Activated effector memory CD4-positive, alpha-beta T cell treated with Interleukin-2 at 50 U/mL for 16 hours (primary cell): ENCODE measurements at places on chromosomes 3 and 15.

DNA sequence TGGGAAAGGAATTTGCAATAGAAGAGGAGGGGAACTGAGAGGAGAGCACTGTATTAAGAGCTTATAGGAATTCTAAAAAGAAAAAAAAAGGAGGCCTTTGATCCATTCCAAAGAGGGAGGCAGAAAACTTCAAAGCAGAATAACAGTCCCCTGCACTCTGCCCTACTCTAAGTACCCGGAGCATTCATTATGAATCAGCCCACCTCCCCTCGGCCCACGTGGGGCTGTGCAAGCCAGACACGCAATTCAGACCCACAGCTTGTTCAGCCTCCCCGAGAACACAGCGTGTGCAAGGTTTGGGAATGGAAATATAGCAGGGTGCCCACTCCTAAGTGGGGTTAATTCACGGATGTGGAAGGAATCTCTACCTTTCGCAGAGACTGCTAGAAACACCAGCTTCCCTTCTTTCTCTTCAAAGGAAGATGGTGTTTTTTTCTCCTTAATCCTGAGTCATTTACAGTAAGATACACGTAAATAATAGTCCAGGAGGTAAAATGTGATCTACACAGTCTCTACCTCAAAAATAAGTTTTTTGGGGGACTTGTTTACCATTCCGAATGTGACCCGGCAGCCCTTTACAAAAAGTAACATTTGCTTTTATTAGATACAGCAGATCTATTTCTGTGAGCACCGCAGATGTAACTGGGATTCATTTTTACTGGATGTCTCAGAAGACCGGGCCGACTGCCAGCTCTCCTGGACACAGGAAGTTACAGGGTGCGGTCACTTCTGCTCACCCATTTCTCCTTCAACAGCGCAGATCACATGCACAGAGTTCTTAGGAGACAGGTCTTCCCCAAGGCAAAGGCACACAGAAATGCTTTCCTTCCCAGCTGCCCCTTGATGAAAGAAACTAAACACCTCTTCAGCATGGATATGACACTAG, 768.5 kb upstream of the CFAP20DC start:
- no peak for DNase-seq

- DNase-seq = no peak
Observed at GRCh38 chr3:62919784-62920465, 44.7 kb upstream of the CADPS start.

GRCh38 chr3:76826861-76827260, 213.0 kb upstream of the ROBO2 start:
- no peak for DNase-seq

DNA sequence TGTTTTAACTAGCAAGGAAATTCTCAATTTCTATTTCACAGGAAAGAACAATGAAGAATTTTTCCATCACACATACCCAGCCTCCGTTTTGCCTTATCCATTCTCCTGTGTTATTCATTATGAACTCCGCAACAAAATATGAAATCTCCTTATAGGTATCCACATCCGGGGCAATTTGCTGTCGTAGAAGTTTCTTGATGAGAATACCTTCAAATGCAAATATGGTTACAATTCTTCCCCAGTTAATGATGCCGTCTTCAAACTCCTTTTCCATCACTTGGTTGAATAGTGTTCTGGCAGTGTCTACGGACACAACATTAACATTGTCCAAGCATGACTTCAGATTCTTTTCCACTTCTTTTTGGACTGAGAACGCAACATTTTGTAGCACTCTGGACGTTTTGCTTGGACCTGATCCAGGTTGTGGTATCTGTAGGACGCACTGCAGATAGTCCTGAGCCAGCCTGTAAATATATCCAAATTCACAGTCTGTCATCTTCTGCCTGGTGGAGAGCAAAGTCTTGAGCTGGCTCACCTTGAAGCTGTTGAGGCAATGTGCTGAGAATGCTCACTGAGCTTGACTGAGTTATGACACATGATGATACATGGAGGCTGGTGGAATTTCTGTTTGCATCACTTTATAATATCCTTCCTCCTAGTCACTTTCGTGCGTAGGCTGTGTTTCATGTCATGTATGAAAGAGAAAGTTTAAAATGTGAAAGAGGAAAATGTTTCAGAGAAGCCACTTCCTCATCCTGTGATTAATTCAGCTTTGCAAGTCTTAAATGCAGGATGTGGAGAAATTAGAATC, at the start of gene BCL2A1:
Gene BCL2A1, minus strand, starts transcription at position 573 of the 811 bp plus-strand sequence. Its CDS starts 77 bp downstream, at position 496.
- DNase-seq = peak; percentile 20

- no peak for DNase-seq
Observed at GRCh38 chr3:193974191-193974652, 161.7 kb upstream of the HES1 start.

DNA sequence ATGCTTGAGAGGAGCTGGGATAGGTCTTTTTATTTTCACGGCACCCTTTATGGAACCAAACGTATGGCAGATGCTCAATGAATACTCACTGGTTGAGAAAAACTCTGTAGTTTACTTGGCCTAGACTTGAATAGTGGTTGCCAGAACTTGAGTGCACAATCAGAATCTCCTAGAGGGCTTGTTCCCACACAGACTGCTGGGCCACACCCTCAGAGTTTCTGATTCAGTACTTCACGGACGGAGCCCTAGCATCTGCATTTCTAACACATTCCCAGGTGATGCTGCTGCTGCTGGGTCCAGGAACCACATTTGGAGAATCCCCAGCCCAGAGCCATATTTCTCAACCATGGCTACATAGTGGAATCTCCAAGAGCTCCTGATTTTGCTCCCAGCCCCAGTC, 24.6 kb downstream of the CA12 start:
- DNase-seq = no peak

GRCh38 chr15:72902245-72902918, 118.8 kb upstream of the ADPGK start:
- no peak for DNase-seq

DNA sequence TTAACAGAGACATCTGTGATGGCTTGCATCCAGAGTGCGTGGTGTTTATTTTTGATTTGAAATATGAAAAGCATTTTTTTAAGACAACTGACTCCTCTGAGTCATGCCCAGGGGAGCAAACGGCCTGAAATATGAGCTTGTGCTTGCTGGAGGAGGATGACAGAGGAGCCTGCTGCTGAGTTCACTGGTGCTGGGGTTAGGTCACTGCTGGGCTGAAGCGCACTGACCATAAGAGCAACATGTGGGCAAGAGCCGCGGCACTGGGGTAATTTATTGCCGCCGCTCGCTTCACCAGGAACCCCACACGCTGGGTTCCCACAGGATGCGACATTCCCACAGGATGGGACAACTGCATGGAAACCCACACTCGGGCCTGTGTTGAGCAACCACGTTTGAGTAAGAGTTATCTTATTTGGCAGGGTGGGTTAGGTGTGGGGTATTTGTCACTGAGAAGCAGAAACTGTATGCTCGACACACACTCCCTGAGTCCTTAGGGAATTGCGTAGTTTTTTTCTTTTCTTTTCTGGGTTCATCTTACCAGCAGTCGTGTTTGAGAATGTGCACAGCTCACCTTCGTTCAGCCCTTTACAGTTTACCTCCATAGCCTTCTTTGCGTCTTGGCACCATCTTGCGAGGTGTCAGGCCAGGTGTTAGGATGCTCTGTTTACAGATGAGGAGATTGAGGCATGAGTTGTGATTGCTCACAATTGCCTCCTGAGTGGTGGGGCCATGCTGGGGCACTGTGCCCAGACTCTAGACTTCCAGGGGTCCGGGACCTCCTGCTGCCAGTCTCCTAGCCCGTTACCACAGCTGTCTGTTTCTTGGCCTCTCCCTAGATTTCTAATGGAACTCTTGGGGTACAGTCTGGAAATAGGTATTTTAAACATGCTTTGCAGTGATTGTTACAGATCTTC, 60.4 kb downstream of the SMAD3 start:
- no peak for DNase-seq

GRCh38 chr3:126850370-126851085, 132.4 kb upstream of the PLXNA1 start:
- no peak for DNase-seq

GRCh38 chr3:99843590-99844258, 26.1 kb downstream of the CMSS1 start:
- no peak for DNase-seq

GRCh38 chr3:152865668-152866245, 30.8 kb downstream of the P2RY1 start:
- no peak for DNase-seq

DNA sequence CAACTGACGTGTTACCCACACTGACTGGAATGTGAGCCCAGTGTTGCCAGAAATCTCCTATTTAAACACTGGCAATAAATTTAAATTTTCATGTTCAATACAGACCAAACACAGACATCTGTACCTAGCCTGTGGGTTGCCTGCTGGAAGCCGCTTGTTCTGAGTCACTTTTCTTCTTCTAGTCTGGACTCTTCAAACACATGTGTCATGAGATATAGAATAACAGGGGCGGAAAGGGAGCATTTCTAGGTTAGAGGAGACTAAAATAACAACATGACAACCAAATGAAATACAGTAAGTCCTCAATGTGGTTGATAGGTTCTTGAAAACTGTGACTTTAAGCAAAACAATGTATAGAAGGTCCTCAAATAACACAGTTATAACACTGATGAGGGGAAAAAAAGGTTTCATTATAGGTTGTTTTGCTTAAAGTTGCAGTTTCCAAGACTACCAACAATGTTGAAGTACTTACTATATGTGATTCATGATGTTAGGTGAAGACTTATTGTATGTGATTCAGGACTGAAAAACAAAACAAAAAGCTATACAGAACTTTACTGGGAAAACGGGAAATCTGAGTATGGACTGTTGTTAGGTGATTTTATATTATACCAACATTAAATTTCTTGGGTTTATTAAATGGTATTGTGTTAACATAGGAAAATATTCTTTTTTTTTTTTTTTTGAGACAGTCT, 63.1 kb downstream of the PRKAR2A start:
- no peak for DNase-seq

GRCh38 chr3:33433843-33434242, 6.4 kb downstream of the UBP1 start:
- DNase-seq = no peak

- no peak for DNase-seq
Observed at GRCh38 chr3:160707187-160707794, 30.3 kb downstream of the ARL14 start.

- DNase-seq = no peak
Observed at GRCh38 chr3:193812791-193813500, 219.9 kb downstream of the OPA1 start.

DNA sequence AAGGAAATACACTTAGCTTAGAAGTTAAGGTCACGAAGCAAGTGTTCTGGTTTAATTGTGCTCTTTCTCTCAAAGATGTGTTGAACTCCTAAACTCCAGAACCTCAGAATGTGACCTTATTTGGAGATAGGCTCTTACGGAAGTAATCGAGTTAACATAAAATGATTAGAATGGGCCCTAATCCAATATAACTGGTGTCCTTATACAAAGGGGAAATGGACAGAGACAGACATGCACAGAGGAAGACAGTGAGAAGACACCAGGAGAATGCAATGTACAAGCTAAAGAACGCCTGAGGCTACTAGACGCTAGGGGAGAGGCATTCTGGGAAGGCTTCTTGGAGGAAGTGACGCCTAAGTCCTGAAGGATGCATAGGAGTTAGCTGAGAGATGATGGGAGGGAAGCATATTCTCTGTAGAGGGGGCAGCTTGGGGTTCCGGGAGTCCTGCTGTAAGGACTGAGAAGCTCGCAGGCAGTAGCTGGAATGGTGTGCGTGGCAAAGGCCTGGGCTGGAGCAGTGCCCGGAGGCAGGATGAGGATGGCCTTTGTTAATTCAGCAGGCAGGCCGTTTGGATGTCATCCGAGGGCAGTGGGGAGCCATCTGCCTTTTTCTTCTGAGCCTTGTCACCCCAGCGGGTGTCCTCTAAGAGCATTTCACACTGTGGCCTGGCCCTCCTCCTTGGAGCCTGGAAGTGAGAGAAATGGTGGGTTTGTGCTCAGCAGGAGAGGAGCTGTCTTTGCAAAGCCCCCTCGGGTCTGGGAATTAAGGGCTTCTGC, 513.4 kb downstream of the SHQ1 start:
- DNase-seq = no peak

GRCh38 chr3:122184591-122184929, 1.1 kb downstream of the CASR start:
- no peak for DNase-seq

- no peak for DNase-seq
Observed at GRCh38 chr15:80485370-80486164, 81.4 kb downstream of the ARNT2 start.

GRCh38 chr3:150238995-150239619, 169.0 kb upstream of the TSC22D2 start:
- no peak for DNase-seq

DNA sequence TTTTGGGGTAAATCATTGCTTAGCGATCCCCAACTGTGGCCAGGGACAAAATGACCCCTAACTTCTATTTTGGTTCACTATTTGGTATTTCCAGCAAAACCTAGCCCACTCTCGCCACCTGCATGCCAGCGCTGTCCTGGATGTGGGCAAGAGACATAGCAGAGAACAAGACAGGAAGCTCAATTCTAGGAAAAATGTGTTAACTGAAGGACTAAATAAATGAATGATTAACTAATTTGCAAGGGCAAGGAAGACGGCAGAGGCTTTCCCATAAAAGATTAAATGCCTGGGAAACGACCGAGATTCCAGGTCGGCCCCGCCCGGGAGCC, 408 bp downstream of the NICN1 start:
- DNase-seq = no peak

- DNase-seq = no peak
Observed at GRCh38 chr15:90680371-90680935, 36.7 kb upstream of the BLM start.

DNA sequence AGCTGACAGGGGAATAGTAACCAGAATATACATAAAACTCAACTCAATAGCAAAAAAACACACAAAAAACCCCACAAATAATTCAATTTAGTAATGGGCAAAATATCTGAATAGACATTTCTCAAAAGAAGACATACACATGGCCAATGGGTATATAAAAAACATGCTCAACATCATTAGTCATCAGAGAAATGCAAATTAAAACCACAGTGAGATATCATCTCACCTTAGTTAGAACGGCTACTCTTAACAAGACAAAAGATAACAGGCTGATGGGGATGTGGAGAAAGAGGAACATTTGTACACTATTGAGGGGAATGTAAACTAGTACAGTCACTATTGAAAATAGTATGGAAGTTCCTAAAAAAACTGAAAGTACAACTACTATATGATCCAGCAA, 678.6 kb downstream of the MECOM start:
- no peak for DNase-seq

- DNase-seq = no peak
Observed at GRCh38 chr15:38058596-38059075, 124.2 kb downstream of the TMCO5A start.

DNA sequence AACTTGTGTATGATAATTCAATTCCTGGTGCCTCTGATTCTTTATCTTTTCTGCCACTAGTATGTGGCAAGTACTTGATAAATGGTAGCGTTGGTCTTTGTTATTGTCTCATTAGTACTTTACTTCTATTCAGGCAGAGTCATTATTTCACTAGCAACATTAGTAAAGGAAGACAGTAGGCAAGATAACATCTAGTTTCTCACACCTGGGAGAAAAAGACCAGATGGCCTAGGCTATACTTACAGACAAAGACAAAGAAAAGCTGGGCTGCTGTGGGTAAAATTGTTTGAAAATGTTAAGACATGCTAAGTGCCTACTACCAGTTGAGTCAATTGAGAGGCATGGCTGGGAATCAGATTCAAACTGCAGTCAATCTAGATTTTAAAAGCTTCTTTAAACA, 198.7 kb upstream of the CMC1 start:
- no peak for DNase-seq
